ENCODE measurements at places on chromosomes 1 and 21.

- no peak for DNase-seq
Observed at GRCh38 chr1:234500269-234500668, 21.3 kb upstream of the TARBP1 start.

DNA sequence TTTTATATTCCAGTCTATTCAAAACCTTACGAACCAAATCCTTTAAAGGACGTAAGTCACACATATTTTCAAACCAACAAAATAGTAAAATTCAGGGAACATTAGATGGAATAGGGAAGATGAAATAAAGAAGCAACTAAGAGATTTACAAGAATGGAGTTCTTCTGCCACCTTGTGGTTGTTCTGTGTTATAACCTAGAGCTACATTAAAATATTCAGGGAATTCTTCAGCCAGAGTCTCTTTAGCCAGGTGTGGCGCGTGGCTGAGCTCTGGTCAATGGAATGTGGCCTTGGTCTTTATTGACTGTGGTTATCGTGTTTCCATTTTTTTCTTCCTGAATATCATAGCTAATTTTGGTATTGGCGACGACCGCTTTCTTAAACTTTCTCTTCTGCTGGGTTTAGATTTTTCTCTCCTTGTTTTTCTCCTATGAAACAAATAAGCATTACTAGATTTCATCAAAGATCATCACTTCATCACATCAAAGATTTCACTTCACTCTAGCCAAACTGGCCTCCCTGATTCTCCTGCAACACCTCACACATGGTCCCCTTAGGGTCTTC lies 221.3 kb downstream of the MRPL39 start:
- DNase-seq = peak; percentile 63

DNA sequence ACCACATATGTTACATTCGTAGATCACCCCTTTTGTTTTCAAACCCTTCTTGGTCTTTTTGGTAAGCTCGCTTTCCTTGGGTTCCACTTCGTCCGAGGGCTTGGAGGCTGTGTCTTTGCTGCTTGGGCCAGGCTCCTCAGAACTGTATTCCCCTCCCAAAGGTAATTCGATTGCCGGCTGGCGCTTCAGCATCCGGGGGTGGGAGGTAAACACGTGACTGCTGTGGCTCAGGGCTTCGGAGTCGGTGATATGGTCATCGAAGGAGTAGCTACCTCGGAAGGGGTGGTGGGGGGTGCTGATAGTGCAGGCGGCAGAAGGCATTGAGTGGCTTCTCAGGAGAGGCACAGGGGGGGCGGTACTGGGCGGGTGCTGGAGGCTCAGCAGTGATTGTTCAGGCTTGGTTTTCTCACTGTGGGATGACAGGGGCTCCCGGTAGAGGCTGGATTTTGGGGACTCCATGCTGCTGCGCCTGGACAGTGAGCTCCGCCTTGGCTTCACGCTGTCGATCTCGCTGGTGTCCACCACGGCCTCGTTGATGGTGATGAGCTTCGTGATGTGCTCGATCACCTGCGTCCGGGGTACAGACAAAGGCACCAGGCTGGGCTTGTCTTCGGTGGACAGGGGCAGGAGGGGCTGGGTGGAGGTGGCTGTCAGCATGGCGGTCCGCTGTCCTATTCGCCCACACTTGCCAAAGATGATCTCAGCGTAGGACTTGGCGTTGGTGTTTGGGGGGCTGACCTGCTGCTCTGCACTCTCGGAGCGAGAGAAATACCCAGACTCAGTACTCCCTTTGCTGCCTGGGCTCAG lies 98.6 kb upstream of the EDN2 start:
- DNase-seq = no peak

DNA sequence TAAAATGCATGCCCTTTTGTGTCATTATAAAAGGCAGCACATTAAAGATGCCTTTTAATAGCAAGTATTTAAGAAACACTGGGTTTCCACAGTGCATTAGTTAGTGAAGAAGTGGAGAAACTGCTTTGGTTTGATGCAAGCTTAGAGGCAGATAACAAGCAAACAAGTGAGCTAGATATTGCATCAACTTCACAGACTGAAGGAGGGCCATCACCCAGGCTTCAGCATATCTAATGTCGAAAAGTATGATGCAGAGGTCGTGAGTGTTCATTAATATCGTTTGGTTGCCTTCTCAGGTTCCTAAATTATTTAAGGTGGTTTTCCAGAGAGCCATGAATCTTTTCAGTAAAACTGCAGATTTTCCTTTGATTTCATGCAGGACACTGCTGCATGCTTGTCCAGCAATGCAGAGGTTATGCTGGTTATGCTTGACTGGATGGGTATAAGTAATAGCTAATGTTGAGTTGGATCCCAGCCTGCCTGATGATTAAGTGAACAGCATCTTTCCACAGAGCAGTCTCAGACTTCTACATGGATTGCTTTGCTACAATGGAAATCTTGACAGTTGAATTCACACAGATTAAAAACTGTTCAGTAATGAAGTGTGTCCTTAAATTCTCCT lies 69.7 kb upstream of the IPO9 start:
- peak; percentile 67 for DNase-seq

DNA sequence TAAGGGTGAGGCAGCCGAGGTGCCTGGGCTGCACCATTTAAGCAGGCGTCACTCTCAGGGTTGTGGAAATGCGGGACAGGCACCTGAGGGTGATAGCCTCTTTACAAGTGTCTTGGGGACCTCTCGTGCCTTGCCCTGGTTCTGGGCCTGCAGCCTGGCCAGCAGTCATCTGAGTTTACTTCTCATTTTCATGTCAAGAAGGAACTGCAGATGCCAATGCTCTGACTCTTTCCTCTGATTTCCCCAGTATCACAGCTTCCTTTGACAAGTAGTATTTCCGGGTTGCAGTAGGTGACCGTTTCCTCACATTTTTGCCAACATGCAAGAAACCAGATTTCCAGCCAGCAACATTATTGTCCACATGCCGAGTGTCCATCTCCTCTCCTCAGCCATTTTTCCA lies 286.9 kb downstream of the DISC1 start:
- DNase-seq = no peak

DNA sequence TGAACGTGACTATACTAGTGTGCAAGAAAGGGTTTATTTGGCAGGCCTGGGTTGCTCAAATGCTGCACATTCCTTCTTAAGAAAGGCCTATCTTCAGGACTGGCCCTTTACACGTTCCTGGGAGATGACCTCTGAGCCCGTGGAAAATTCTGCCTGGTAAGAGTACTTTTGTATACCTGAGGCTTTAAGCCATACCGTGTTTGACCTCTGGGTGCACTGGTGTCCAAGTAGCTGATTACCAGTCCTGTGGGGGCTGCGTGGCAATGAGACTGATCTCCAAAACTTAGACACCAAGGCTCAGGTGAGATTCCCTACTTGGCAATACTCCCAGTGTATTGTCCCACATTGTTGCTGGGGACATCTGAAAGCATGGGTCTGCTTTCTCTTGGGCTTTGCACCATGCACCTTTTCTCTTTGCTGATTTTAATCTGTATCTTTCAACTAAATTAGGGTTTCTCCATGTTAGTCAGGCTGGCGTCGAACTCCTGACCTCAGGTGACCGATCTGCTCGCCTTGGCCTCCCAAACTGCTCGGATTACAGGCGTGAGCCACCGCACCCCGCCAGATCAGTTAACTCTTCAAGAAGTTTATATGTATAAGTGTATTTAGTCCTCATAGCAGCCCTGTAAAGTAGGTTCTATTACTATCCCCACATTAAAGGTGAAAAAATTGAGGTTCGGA lies 44.5 kb downstream of the TRIM33 start:
- no peak for DNase-seq

DNA sequence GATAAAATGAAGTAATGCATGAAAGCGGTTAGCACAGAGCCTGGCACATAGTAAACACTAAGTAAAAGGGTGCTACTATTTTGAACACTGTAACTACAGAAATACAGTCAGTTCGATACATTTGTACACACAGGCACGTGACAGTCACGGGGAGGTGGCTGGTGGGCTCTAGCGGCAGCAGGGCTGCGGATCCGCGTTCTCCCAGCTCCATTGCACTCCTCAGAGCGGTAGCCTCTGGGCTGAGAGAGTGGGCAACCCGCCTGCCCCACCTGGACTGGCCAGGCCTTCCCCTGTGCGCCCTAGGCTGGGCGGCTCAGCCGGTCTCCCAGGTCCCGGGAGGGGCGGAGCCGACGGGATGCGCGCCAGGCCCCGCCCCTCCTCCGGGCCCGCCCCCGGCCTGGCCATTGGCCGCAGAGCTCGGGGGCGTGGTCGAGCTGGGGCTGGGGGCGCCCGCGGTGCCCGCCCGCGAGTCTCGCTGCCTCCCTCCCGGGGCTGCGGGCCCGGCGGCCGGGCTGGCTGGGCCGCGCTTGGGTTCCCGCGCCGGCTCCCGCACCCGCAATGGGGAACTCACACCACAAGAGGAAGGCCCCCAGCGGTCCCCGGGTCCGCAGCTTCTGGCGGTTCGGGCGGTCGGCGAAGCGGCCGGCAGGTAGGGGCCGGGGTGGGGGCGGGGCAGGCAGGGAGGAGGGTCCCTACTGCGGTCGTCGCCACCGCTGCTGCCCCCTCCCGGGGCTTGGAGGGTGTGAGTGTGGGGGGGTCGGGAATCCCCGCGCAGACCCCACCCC lies 51.2 kb upstream of the SYNC start:
- peak; percentile 70 for DNase-seq

- no peak for DNase-seq
Observed at GRCh38 chr1:101216623-101217022, 20.2 kb upstream of the S1PR1 start.

- DNase-seq = no peak
Observed at GRCh38 chr1:143652744-143653428, 318.9 kb downstream of the FAM72C start.

DNA sequence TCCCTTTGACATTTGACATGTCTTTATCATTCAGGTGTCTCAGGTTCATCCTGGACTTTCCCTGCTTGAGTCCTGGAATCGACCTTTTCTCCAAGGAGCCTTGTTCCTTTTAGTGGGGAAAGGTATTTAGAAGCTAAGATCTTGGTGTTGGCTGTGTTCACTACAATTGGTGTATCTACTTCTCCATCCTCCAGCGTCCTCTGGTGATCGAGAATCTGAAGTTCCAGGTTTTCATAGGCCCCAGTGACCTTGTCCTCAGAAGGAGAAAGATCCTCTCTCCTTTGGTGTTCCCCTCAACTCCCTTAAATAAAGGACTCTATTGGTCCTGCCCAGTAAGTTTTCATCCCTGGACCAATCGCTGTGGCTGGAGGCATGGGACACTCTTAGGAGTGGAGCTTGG lies 22.1 kb downstream of the MROH7 start:
- no peak for DNase-seq

GRCh38 chr21:42218836-42219605 lies at the start of gene ABCG1:
TSS of gene ABCG1 (plus strand) at chr21:42219140. CDS start at chr21:42219263, 123 bp downstream.
- no peak for DNase-seq

- no peak for DNase-seq
Observed at GRCh38 chr1:94892604-94893254, 34.2 kb downstream of the CNN3 start.

GRCh38 chr21:45970674-45971615 lies 10.6 kb upstream of the COL6A1 start:
- peak; percentile 55 for DNase-seq

GRCh38 chr1:109775398-109775797 lies 11.7 kb upstream of the EPS8L3 start:
- DNase-seq = peak; percentile 55

GRCh38 chr1:26370591-26371382 lies 1.8 kb downstream of the ZNF683 start:
- no peak for DNase-seq

- DNase-seq = no peak
Observed at GRCh38 chr1:150968491-150968890, 6.1 kb downstream of the CERS2 start.

- no peak for DNase-seq
Observed at GRCh38 chr21:15027056-15027455, 37.7 kb downstream of the NRIP1 start.

DNA sequence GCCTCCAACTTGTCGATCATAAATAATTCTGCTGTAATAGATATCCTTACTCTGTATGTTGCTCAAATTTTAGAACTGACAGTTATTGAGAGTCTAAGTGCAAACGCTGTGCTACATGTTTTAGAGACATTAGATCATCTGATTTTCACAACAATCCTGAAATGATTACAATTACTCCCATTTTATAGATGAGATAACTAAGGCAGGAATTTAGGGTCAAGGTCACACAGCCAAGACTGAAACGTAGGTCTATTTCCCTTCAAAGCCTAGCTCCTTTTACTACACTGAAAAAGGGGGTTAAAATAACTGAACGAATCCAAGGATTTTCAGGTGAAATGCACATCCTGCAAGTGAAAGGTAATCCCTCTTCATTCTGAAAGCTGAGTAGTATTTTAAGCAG lies 2.7 kb upstream of the DCAF6 start:
- DNase-seq = no peak

- DNase-seq = no peak
Observed at GRCh38 chr1:201053155-201053860, 29.8 kb upstream of the KIF21B start.

DNA sequence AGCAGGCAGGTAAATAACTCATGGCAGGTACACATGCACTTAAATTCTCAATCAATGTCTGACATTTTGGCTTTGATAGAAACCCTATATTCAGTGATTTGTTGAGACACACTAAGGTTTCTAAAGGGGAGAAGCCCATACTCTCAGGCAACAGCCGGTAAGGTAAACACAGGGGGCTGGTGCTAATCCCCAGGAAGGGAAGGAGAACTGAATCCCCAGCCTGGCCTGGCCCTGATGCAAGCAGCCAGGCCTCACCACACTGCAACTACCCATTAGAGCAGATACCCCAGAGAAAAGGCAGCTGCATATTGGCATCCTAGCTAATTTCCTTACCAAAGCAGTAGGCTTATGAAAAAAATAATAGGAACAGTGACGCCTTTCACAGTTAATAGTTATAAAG lies 116.5 kb upstream of the LRRC7 start:
- DNase-seq = no peak

GRCh38 chr1:73401666-73402065 lies 796.3 kb downstream of the LRRIQ3 start:
- no peak for DNase-seq

GRCh38 chr1:44576456-44577150 lies 97.7 kb downstream of the TMEM53 start:
- no peak for DNase-seq

All from fibroblast of skin of back (primary cell).